ENCODE measurements at places on chromosomes 12 and 14. TPM values are rescaled to one million over a fixed set of nuclear protein-coding genes. Genes with fewer than 3 reads are reported as not detected.
A peak's percentile ranks its signal among the peaks of the same experiment; 100 is the strongest.

Gene UNC79
- polyA plus RNA-seq, result not detected

Gene FGF23
- polyA plus RNA-seq, result not detected

Gene NFATC4
- not detected for polyA plus RNA-seq

DNA sequence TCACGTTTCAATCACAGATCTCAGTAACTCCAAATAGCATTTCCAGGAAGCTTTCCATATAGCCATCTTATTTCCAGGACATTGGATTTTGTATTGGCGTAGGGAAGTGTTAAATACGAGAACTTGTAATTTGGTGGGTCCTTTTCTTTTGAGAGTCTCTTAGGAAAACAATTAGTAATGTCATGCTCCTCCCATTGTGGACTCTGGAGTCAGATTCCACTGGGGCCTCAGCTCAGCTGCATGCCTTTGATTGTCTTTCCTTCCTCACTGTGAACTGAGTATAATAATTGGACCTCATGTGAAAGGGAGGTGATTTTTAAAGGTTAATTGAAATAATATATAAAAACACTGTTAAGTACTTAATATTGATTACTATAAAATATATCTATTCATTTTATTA is 462.6 kb downstream of the NPAS3 start:
- no peak for DNase-seq

- no peak for DNase-seq
Observed at GRCh38 chr14:55965851-55966250, 152.4 kb upstream of the PELI2 start.

GRCh38 chr12:25018146-25018545 is 69.2 kb upstream of the BCAT1 start:
- DNase-seq, result no peak

GRCh38 chr12:26126340-26127284 is 1.8 kb upstream of the BHLHE41 start:
- peak; percentile 70 for DNase-seq

- no peak for DNase-seq
Observed at GRCh38 chr12:26044007-26044394, 80.8 kb downstream of the BHLHE41 start.

Measured in naive B cell (primary cell).